ENCODE measurements at places on chromosomes 11 and 22. TPM values are rescaled to one million over a fixed set of nuclear protein-coding genes. Genes with fewer than 3 reads are reported as not detected.

DNA sequence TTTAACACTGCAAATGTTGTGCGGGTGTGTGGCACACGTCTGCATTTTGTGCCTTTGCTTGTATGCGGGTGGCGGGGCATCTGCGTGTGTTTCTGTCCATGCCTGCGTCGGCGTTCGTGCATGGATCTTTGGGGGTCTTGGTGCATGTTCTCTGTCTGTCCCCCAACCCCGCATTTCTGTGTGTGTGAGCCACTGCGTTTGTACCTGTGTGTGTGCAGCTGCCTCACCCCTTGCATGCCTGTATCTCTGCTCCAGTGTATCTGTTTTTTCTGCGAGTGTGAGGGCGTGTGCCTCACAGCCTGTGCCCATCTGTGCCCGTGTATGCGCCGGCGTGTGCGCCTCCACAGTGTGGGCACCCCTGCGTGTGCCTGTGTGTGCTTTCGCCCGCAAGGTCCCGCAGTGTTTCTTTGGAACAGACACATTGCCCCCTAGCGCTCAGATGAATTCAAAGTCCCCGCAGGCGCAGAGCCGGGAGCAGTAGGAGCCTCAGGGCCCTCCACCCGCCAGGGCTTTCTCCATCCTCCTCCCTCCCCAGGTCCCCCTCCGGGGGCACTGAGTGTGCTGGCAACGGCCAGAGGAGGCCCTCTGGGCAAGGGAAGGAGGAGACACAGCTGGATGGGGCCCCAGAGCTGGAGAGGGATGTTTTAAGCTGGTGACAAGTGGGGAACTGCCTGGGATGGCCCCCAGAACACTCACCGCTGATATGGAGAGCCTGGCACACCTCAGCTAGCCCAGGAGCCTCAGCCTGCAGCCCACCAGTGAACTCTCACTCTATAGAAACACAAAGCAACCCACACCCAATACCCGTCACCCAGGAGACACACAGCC is 3.1 kb upstream of the MN1 start:
- H3K27me3 ChIP-seq = peaks cover 35% of the 10 kb centered on the region
- H3K36me3 ChIP-seq = no peaks in the 10 kb centered on the region
- no peak overlapping the region for H3K4me3 ChIP-seq
- peaks cover 37% of the 10 kb centered on the region for H3K4me1 ChIP-seq
- DNase-seq = peak; percentile 81
- H3K27ac ChIP-seq = no peak overlapping the region

The RRAS2 gene
- 34.4 TPM for total RNA-seq

- no peak overlapping the region for H3K27ac ChIP-seq
- H3K4me1 ChIP-seq = no peaks in the 10 kb centered on the region
- peaks cover 8% of the 10 kb centered on the region for H3K27me3 ChIP-seq
Observed at GRCh38 chr11:1200611-1201191, 22.2 kb upstream of the MUC5B start.

GRCh38 chr11:13076961-13077360 is 67.8 kb downstream of the RASSF10 start:
- H3K4me1 ChIP-seq = no peaks in the 10 kb centered on the region
- peaks cover 12% of the 10 kb centered on the region for H3K27me3 ChIP-seq
- H3K4me3 ChIP-seq = no peak overlapping the region
- no peak overlapping the region for H3K27ac ChIP-seq
- no peaks in the 10 kb centered on the region for H3K36me3 ChIP-seq

GRCh38 chr22:47340851-47341436 is 578.5 kb downstream of the TBC1D22A start:
- H3K36me3 ChIP-seq = no peaks in the 10 kb centered on the region
- H3K27ac ChIP-seq = no peak overlapping the region
- H3K27me3 ChIP-seq = peaks cover 10% of the 10 kb centered on the region
- H3K4me3 ChIP-seq = no peak overlapping the region
- DNase-seq = no peak
- H3K4me1 ChIP-seq = peaks cover 5% of the 10 kb centered on the region

- no peaks in the 10 kb centered on the region for H3K27me3 ChIP-seq
- no peak overlapping the region for H3K27ac ChIP-seq
- peaks cover 1% of the 10 kb centered on the region for H3K4me1 ChIP-seq
- peaks cover 32% of the 10 kb centered on the region for H3K36me3 ChIP-seq
- no peak for DNase-seq
- no peak overlapping the region for H3K4me3 ChIP-seq
Observed at GRCh38 chr22:46803936-46804335, 41.5 kb downstream of the TBC1D22A start.

GRCh38 chr11:44305470-44306051 is 4.4 kb downstream of the ALX4 start:
- H3K27ac ChIP-seq = peak overlapping the region; percentile 16
- peaks cover 98% of the 10 kb centered on the region for H3K27me3 ChIP-seq
- no peaks in the 10 kb centered on the region for H3K36me3 ChIP-seq
- H3K4me3 ChIP-seq = peak overlapping the region; percentile 38

- H3K27me3 ChIP-seq = no peaks in the 10 kb centered on the region
- peaks cover 5% of the 10 kb centered on the region for H3K36me3 ChIP-seq
- H3K4me1 ChIP-seq = no peaks in the 10 kb centered on the region
- H3K27ac ChIP-seq = no peak overlapping the region
- no peak for DNase-seq
- H3K4me3 ChIP-seq = no peak overlapping the region
Observed at GRCh38 chr11:63543711-63544110, 7.1 kb downstream of the PLAAT4 start.

DNA sequence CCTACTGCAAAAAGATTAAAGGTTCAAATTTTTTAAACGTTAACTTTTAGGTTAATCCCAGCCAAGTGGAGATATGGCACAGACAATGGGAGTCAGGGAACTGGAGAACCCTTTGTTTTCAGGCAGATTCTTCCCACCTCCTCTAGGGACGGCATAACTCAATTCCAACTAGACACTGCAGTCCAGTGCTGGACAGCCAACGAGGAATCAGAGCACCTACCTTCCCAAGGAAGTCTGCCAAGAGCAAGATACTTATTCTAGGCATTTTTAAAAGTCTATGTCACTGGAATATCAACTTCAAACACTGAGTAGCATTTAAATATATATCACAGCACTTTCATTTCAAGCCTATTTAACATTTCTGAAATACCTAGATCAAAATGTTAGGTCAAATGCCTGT is 7.3 kb downstream of the CADM1 start:
- H3K4me3 ChIP-seq = no peak overlapping the region
- H3K4me1 ChIP-seq = peaks cover 2% of the 10 kb centered on the region
- H3K27me3 ChIP-seq = peaks cover 14% of the 10 kb centered on the region
- no peaks in the 10 kb centered on the region for H3K36me3 ChIP-seq
- no peak overlapping the region for H3K27ac ChIP-seq
- no peak for DNase-seq

- H3K4me3 ChIP-seq = peak overlapping the region; percentile 83
- H3K4me1 ChIP-seq = peaks cover 37% of the 10 kb centered on the region
- peak overlapping the region; percentile 100 for H3K27ac ChIP-seq
- peak; percentile 94 for DNase-seq
- H3K27me3 ChIP-seq = no peaks in the 10 kb centered on the region
Observed at GRCh38 chr22:19942157-19943081, 801 bp upstream of the TXNRD2 start.

GRCh38 chr11:9700105-9700801 is 36.4 kb downstream of the SWAP70 start:
- DNase-seq = peak; percentile 85
- peaks cover 5% of the 10 kb centered on the region for H3K36me3 ChIP-seq
- H3K27ac ChIP-seq = peak overlapping the region; percentile 71

DNA sequence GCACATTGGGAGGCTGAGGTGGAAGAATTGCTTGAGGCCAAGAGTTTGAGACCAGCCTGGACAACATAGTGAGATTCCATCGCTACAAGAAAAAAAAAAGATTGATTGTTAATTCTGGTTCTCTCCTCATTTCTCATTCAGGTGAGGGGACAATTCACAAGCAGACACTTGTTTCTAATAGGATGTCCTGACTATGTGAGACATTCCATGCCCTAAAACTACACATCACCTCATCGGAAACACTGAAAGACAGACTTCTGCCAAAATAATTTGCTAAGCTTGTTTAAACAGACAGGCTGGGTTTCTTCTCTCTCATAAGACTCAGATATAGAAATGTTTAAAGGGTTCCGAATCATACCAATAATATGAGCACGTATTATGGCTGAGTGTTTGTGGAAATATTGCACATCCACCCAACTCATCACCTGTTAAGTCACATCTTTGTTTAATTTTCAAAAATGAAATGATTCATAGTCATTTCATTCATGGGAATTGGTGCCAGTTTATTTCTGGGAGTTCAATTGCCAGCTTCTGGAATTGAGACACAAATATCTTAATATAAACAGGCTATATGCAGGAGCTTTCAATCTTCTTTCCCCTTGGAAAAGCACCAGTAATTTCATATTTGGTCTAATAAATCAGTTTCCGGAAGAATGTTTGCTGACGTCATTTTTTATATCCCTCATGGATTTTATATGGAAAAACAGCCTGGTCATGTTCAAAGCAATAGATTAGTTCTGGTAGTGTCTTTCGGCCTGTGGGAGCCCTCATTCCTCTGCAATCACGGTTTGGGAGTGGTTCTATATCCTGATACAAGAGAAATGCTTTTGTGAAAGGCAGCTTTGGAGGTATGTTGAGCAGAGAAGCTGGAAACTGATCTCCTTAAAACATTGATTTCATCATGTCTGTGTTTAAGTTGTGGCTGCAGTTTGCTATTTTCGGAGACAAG is 87.0 kb downstream of the BDNF start:
- no peaks in the 10 kb centered on the region for H3K36me3 ChIP-seq
- DNase-seq = peak; percentile 69
- H3K27me3 ChIP-seq = no peaks in the 10 kb centered on the region
- peaks cover 6% of the 10 kb centered on the region for H3K4me1 ChIP-seq

GRCh38 chr22:49147171-49147570 is 680.5 kb downstream of the BRD1 start:
- H3K27ac ChIP-seq = no peak overlapping the region
- no peak for DNase-seq
- H3K4me3 ChIP-seq = no peak overlapping the region
- peaks cover 3% of the 10 kb centered on the region for H3K4me1 ChIP-seq
- H3K36me3 ChIP-seq = no peaks in the 10 kb centered on the region

GRCh38 chr22:44825310-44826150 is 73.2 kb downstream of the ARHGAP8 start:
- H3K27me3 ChIP-seq = peaks cover 3% of the 10 kb centered on the region
- DNase-seq = no peak
- H3K36me3 ChIP-seq = no peaks in the 10 kb centered on the region
- H3K4me3 ChIP-seq = no peak overlapping the region
- no peaks in the 10 kb centered on the region for H3K4me1 ChIP-seq

GRCh38 chr22:26229910-26230309 is 60.6 kb downstream of the SEZ6L start:
- peak; percentile 6 for DNase-seq
- H3K4me1 ChIP-seq = peaks cover 25% of the 10 kb centered on the region
- no peaks in the 10 kb centered on the region for H3K36me3 ChIP-seq
- no peaks in the 10 kb centered on the region for H3K27me3 ChIP-seq
- no peak overlapping the region for H3K4me3 ChIP-seq

The ARHGAP20 gene
- total RNA-seq = 7.6 TPM

DNA sequence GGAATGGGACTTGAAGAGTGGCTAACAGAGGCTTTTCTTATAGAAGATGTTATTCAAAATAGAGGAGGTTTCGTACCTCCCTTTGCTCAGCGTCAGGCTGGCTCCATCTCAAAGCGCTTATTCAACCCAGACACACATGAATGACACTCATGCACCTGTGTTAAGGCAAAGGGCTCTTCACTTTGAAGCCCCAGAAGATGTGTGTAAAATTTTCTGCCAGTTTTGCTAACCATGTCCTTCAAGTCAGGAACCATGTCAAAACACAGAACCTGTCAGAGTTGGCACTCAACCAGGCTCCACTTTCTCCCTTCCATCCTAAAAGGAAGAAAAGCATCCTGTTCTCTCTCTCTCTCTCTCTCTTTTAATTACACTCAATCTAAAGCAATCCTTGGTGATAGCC is 352.8 kb upstream of the NARS2 start:
- no peaks in the 10 kb centered on the region for H3K27me3 ChIP-seq
- DNase-seq = no peak

GRCh38 chr11:12074529-12075195 is 35.7 kb upstream of the MICAL2 start:
- H3K4me3 ChIP-seq = no peak overlapping the region
- no peak for DNase-seq
- no peak overlapping the region for H3K27ac ChIP-seq
- H3K27me3 ChIP-seq = no peaks in the 10 kb centered on the region

GRCh38 chr22:50314455-50315288 is 7.2 kb upstream of the PLXNB2 start:
- H3K4me1 ChIP-seq = peaks cover 3% of the 10 kb centered on the region
- no peak for DNase-seq
- H3K27ac ChIP-seq = no peak overlapping the region
- H3K36me3 ChIP-seq = no peaks in the 10 kb centered on the region

DNA sequence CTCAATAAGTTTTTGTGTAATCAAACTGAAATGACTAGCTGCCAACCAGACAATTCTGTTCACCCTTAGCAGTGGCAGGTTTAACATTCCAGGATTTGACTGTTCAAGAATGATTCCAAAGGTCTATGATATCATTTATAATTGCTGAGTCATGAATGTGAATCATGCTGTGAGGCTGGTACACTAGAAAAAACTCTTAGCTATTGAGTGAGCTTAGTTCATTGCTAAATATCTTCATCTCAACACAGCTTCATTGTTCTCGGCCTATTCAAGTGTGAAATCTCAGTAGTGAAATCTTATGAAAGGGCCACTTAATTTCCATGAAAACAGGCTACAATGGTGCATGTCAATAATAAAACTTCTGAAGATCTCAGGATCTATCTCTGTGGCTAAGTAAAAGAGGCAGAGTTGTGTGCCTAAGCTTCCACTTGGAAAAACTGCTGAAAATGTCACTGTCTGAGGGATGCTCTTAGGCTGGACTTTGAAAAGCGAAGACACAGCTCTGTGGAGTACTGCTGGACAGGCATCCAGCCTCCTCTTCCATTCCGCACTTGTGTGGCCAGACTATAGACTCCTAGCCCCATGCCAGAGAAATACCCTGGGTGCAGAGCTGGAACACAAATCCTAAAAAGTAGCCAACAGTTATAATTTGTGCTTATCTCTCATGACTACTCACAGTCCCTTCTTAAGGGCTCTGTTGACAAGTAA is 12.8 kb downstream of the AQP11 start:
- H3K27ac ChIP-seq = no peak overlapping the region
- no peak for DNase-seq
- H3K4me1 ChIP-seq = no peaks in the 10 kb centered on the region
- no peaks in the 10 kb centered on the region for H3K27me3 ChIP-seq
- peaks cover 9% of the 10 kb centered on the region for H3K36me3 ChIP-seq
- H3K4me3 ChIP-seq = no peak overlapping the region

GRCh38 chr11:61973476-61974162 is 6.2 kb upstream of the FTH1 start:
- H3K36me3 ChIP-seq = no peaks in the 10 kb centered on the region
- H3K27ac ChIP-seq = peak overlapping the region; percentile 98
- H3K27me3 ChIP-seq = no peaks in the 10 kb centered on the region
- H3K4me3 ChIP-seq = no peak overlapping the region

- no peak for DNase-seq
- H3K27me3 ChIP-seq = no peaks in the 10 kb centered on the region
- no peak overlapping the region for H3K4me3 ChIP-seq
- peaks cover 2% of the 10 kb centered on the region for H3K4me1 ChIP-seq
- H3K36me3 ChIP-seq = peaks cover 4% of the 10 kb centered on the region
Observed at GRCh38 chr11:9797300-9797699, 133.4 kb downstream of the SWAP70 start.

The OR8G5 gene
- not detected for total RNA-seq
